Caco-2 (cell line): ENCODE measurements at places on chromosomes 7 and 10. TPM values are rescaled to one million over a fixed set of nuclear protein-coding genes. Genes with fewer than 3 reads are reported as not detected.

DNA sequence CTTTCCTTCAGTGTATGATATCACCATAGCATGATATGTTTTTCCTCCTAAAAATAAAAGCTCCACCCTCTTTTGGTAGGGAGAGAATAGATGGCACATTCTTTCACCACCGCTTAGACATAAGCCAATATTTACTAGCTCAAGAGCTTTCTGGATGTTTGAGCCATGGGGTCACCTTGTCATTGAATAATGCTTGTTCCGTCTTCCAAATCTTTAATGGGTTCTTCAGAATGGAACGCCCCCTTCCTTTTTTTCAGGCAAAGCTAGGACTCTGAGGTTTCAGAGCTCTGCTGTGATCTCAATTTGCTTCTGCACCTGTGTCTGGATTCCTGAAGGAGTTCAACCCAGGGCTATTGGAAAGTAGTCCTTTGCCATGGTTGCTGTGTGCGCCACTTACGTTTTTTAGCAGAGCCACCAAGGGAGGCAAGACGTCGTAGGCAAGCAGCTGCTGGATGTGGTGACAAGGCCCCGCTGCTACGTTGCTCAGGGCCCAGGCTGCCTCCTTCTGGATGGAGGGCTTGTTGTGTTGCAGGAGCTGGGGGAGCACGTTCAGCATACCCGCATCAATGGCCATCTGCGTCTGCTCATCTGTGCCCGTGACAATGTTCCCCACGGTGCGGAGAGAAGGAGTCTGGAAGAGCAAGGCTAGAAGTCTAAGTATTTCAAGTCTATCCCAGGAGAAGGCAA lies 23.2 kb downstream of the KPNA7 start:
- H3K27me3 ChIP-seq = no peaks in the 10 kb centered on the region
- no peaks in the 10 kb centered on the region for H3K36me3 ChIP-seq
- no peak overlapping the region for H3K4me3 ChIP-seq
- no peak overlapping the region for H3K27ac ChIP-seq
- DNase-seq = no peak
- H3K4me1 ChIP-seq = no peaks in the 10 kb centered on the region

DNA sequence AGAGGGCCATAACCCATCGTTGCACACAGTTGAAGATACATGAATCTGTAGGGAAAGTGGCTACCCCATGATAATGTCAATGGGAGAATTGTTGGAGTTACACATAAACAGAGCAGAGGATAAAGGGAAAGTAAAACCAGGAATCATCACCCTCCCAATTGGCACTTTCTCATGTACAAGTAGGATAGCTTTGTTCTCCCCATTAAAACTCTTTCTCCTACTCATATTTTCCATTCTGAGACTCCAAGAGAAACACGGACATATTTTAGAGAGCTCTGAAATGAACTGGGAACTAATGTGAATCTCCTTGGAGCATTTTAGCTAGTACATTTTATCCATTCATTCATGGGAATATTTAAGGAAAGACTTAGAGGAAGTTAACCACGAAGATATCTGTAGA lies 17.2 kb upstream of the LRRC17 start:
- no peak overlapping the region for H3K27ac ChIP-seq
- H3K36me3 ChIP-seq = no peaks in the 10 kb centered on the region
- no peaks in the 10 kb centered on the region for H3K27me3 ChIP-seq
- H3K4me1 ChIP-seq = no peaks in the 10 kb centered on the region

- no peak for DNase-seq
- H3K36me3 ChIP-seq = no peaks in the 10 kb centered on the region
- no peaks in the 10 kb centered on the region for H3K4me1 ChIP-seq
Measured at GRCh38 chr7:47186316-47186715, 395.6 kb downstream of the TNS3 start.

GRCh38 chr7:120059641-120060040 lies 213.3 kb upstream of the KCND2 start:
- H3K36me3 ChIP-seq = no peaks in the 10 kb centered on the region
- H3K27ac ChIP-seq = no peak overlapping the region
- DNase-seq = no peak

GRCh38 chr7:51619880-51620279 lies 303.3 kb upstream of the COBL start:
- peak overlapping the region; percentile 27 for H3K27ac ChIP-seq
- H3K4me1 ChIP-seq = peaks cover 41% of the 10 kb centered on the region
- no peak overlapping the region for H3K4me3 ChIP-seq
- no peaks in the 10 kb centered on the region for H3K36me3 ChIP-seq

DNA sequence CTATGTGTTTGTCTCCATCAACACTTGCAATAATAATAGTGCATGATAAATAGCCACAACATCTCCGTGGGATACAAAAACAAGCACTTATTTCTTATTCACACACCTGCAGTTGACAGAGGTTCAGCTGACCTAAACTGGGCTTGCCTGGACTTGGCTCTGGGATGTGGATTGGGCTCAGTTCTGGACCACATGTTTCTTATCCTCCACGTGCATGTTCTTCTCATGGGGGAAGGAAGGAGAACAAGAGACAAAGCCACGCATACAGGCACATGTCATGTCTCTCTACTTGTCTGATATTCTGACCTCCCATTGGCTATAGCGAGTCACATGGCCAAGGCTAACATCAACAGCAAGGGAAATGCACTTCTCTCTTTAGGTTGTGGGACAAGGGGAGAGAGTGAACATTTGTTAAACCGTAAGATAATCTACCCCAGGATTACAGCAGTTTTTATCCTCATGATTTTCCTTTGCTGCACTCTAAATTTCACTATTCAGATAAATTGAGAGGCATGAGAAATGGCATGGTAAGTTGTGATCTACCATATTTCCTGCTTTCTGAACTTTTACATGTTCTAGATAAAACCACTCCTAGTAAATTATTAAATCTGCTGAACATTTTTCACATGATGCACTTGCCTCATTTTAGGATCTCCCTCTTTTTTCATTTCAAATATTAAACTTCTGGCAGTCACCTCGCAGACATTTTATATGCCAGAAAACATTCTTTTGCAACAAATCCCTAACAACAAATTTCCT lies 33.7 kb downstream of the CFAP58 start:
- H3K27me3 ChIP-seq = no peaks in the 10 kb centered on the region
- DNase-seq = no peak
- no peaks in the 10 kb centered on the region for H3K36me3 ChIP-seq
- no peak overlapping the region for H3K4me3 ChIP-seq
- H3K27ac ChIP-seq = no peak overlapping the region

The CNPY1 gene
- total RNA-seq = not detected in 2 replicates

DNA sequence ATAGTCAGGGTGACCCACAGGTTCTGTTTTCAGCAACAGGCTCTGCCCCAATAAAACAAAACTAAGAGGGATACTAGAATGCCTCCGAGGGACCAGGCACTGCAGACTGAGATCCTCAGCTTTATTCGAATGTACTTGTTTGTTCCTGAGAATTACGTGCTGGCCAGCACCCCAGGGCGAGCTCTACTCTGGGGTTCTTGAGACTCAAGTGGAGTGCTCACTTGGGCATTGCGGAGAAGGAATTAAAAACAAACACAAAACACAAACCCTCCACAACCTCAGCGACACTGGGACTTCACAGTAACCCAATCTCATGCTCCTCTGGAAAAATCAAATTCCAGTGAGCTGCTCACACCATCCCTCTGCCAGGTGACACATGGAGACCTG lies 250.7 kb downstream of the TNS3 start:
- peaks cover 28% of the 10 kb centered on the region for H3K4me1 ChIP-seq
- peaks cover 4% of the 10 kb centered on the region for H3K36me3 ChIP-seq
- H3K4me3 ChIP-seq = no peak overlapping the region
- H3K27ac ChIP-seq = peak overlapping the region; percentile 11

DNA sequence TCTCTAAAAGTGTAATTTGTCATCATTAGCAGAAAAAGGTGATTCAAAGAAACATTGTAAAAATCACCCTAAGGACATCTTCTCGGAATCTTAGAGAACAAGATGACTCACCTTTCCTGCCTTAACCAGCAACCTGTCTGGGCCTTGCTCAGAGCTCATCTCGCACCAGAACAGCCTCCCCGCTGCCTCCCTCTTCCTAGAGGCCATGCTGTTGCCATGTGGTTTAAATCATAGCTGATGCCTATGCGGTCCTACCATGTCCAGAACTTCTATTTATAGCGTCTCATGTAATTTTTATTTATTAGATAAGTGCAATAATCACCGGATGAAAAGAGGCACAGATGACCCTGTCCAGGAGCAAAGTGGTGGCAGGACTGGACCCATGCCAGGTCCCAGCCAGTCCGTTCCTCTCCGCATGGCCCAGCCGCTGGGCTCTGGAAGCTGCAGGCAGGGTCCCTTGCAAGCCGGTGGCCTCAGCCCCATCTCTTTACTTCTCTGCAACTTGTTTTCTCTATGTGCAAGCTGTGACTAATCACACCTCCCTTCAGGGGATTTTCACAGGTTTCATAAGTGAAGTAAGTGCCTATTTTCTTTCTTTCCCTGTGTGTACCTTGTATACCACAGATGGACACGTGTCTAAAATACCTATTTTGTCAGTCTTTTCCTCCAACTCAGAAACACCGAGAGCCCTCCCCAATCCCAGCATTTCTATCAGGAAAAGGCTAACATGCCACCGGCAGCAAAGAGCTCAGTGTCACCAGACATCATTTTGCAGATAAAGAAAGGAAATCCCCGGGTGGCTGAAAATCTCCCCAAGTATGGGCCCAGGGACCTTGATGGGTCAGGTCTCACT lies 27.1 kb downstream of the KLF6 start:
- no peak for DNase-seq
- H3K36me3 ChIP-seq = no peaks in the 10 kb centered on the region
- H3K4me1 ChIP-seq = peaks cover 83% of the 10 kb centered on the region
- no peaks in the 10 kb centered on the region for H3K27me3 ChIP-seq
- no peak overlapping the region for H3K4me3 ChIP-seq

GRCh38 chr7:74042746-74043522 lies 15.0 kb downstream of the ELN start:
- no peaks in the 10 kb centered on the region for H3K4me1 ChIP-seq
- H3K36me3 ChIP-seq = no peaks in the 10 kb centered on the region
- no peak overlapping the region for H3K27ac ChIP-seq
- no peak for DNase-seq

DNA sequence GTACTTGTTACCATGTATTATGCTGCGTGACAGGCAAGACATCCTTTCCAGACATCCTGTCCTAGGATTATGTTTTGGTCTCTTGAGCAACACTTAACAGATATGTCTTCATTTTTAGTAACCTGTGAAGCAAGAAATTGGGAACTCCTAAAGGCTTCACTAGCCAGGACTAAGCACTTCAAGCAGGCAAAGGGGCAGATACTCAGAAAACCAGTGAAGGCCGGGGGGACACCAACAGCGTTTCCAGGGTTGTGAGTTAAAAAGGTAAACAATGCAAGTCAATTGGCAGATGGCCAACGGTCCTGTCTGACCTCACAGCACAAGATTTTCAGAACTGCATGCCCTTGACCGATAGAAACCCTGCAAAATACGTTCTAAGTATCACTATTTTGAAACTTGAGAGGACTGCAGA lies 77.6 kb upstream of the SFMBT2 start:
- no peak overlapping the region for H3K27ac ChIP-seq
- DNase-seq = no peak
- H3K36me3 ChIP-seq = no peaks in the 10 kb centered on the region
- H3K27me3 ChIP-seq = peaks cover 2% of the 10 kb centered on the region; the same call in 1 of the 2 replicates

The UCMA gene
- total RNA-seq = not detected in 2 replicates

DNA sequence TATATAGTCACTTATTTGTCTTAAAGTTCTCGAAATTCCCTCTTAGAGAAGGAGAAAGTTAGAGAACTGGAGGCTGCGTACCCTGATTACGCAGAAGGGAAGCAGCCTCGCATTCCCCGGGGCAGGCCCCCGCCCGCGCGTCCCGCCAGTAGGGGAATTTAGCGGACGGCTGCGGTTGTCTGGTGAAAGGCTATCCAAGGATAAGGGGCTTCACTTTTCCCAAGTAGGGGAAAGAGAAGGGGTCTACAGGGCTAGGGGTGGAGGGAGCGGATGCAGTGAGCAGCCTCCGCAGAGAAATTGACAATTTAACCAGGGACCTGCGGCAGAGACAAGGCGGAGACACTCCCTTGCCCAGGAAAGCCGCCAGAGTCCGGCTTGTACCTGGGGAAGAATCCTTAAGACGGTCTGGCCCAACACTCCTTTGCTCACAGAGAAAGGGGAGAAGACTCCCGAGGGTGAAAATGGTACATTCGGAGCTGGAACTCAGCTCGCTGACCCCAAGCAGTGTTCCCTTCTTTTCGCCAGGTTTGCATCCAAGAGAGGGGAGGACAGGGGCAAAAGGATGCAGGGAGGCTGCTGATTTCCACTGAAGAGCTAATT lies 994 bp upstream of the MAGI2 start:
- H3K4me3 ChIP-seq = no peak overlapping the region
- H3K27me3 ChIP-seq = no peaks in the 10 kb centered on the region
- H3K27ac ChIP-seq = no peak overlapping the region

DNA sequence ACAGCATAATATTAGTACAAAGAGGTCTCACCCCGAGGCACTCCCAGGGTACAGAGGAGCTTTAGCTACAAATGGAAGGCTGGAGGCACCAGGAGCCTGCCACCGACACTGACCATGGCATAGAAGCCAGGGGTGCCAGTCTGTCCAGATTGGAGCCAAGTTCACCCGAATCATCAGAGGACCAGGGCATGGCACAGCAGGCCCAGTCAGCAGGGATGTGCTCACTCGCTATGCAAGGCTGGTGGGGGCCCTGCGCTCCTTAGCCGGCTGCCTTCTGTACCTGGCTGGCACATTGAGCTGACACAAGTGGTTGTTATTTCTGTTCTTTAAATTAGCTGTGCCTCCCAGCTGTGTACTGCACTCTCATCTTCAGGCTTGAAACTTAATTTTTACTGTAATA lies 149.3 kb downstream of the TCERG1L start:
- H3K36me3 ChIP-seq = no peaks in the 10 kb centered on the region
- no peaks in the 10 kb centered on the region for H3K27me3 ChIP-seq
- no peak overlapping the region for H3K27ac ChIP-seq
- no peak for DNase-seq

DNA sequence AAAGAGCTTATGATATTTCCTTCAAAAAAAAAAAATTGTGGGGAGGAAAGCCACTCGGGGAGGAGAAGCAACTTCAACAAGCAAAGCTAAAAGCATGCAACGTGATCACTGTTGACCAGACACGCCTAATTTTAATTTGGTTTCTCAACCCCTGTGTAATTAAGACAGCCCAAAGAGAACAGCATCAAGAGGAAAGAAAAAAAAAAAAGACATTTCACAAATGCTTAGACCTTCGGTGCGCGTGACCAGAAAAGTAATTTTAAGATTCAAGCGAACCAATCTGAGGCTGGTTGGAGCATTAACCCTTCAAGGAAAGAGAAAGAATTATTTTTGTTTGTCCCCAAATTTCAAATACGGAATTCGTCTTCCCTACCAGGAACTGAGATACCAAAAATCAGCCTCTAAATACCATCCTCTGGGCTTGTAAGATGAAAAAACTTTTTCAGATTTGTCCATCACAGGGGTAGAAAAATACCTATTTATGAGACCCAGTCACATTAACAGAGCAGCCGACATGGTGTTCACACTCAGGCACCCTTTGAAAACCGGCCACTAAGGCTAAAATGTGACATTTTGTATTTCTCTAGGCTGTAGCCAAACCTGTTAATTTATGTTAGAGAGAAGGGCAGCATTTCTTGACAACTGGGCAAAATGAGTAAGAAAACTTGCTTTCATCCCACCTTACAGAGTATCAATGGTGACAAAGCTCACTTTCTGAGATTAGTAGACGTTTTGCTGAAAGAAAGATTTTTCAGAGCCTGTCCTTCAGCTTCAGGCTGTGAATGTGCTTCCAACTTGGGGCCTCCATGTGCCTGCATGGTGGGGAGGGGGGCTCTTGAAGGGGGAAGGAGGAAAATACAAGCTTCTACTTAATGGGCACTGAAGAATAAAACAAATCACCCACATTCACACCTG lies 179.9 kb upstream of the KLF14 start:
- H3K27me3 ChIP-seq = no peaks in the 10 kb centered on the region
- peak overlapping the region; percentile 95 for H3K27ac ChIP-seq
- H3K4me3 ChIP-seq = peak overlapping the region; percentile 48
- DNase-seq = no peak
- no peaks in the 10 kb centered on the region for H3K36me3 ChIP-seq

The ATP6V0A4 gene
- total RNA-seq = 1.2 and 1.5 TPM in 2 replicates

The NODAL gene
- 0.59 and 1.3 TPM in 2 replicates for total RNA-seq

The TMEM270 gene
- total RNA-seq = not detected in 2 replicates
